ENCODE measurements at places on chromosomes 4 and X.

DNA sequence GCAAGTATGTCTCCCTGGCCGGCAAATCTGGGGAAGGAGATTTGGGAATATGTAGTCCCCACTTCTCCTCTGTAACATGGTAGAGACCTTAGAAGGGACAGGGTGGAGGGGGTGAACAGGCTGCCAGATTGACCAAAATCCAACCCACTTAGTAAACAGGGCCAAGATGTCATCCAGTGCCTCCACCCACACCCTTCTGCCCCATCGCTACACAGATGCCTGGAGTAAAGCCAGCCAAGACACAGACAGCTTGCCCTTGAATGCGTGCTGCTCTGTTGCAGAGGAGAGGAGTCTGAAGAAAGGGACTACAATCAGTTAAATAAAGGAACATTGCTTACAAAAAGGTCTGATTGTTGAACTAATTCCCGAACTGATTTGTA lies 160.1 kb upstream of the LDB2 start:
- DNase-seq: peak; percentile 63

- no peak for DNase-seq
Observed at GRCh38 chrX:27086237-27086636, 376.9 kb downstream of the PPP4R3C start.

DNA sequence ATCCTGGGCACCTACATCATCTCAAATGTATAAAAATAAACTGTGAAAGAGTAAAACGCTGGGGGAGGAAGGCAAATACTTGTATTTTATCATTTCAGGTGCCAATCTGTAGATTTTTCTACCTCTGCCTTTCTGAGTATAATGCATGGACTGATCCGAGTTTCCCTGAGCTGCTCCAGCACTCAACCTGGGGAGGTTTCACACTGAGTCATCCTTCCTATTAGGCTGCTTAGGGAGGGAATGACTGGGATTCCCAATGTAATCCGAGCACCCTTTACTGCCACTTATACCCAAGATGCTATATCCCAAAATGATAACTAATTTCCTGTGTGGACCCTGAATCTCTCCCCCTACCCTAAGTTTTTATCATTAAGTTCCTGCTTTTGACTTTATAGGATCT lies 126.6 kb downstream of the HNRNPD start:
- no peak for DNase-seq

DNA sequence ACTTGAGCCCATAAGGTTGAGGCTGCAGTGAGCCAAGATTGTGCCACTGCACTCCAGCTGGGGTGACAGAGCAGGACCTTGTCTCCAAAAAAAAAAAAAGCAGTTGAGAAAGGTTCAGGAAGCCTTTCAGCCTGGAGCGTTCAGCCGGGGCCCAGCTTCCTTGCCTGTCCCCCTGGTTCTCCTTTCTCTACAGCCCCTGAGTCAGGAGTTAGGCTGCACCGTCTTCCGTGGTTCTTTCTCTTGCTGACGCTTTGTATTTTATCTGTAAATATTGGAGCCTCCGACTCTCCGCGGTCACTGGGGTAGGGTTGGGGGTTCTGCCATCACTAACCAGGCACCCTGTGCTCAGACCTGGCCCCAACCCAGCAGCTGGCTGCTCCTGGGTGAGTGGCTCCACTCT lies 13.8 kb upstream of the UVSSA start:
- DNase-seq: no peak

DNA sequence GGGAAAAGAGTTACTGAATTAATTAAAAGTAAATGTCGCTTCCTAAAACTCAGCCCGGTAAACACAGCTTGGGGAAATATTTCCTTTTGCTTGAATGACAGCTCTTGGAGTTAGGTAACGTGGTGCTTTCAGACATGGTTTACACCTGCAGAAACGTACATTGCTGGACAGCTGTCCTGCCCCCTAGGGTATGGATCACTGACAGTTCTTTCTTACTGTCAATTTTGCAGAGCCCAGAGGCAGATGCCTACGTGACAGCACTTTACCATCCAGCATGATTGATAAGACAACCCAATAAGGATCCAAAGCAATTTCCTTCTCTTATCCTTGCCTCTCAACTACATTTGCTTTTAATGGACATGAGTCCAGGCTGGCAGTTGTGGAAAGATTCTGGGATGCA lies 334.5 kb downstream of the PACRGL start:
- no peak for DNase-seq

DNA sequence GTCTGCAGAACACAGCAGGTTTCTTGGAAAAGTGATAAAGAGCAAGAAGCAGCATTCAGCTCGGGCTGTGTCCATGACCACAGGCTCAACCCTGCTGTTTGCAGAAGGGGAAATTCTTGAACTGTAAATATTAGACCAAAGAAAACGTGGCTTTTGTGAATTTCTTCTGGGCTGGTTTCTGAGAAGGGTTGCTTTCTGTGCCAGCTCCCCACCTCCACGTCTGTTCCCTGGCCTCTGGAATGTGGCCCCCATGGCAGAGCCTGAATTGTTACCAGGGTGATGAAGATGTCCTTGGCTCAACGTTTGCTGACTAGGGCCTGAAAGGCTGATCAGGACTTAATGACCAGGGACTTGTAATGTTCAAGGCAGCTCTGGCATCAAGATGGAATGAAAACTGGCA lies 116.0 kb downstream of the CPEB2 start:
- DNase-seq: no peak

- no peak for DNase-seq
Observed at GRCh38 chr4:42410446-42410845, 13.2 kb downstream of the SHISA3 start.

DNA sequence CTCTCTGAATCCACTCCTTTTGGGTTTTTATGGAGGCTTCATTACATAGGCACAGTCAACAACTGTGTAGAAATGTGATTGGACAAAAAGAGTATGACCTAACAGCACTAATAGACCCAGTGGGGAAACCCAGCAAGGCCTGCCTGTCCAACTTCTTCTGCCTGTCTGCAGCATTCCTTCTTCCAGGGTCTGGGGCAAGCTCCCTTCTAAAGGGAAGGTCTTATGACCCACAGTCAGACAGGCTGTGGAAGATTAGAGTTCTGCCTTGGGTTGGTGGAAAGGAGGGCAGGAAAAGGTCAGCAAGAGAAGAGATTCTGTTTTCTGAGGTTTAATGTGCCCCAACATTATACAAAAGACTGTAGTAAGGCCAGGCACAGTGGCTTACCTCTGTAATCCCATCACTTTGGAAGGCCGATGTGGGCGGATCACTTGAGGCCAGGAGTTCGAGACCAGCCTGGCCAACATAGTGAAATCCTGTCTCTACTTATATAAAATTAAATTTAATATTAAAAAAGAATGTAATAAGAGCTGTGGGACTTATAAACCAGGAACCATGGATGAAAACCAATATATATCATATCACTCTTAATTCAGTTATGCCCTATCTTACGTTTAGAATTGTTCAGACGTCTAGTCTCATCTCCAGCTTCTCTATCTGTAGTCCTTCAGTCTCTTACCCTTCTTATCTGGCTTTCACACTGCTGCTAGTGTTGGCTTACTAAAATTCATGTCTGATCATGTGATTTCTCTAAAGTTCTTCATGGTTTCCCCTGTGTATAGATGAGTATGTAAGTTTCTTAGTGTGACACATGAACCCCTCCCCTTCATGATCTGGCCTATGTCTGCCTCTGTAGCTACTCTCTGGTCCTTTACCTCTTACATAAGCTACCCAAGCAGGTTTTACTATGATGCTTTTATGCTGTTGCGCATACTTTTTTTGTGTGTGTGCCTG lies 6.2 kb downstream of the CLCN3 start:
- DNase-seq: no peak

GRCh38 chr4:11616856-11617255 lies 188.2 kb upstream of the HS3ST1 start:
- no peak for DNase-seq

GRCh38 chr4:106201373-106201772 lies 114.6 kb downstream of the TBCK start:
- DNase-seq: peak; percentile 33

- no peak for DNase-seq
Observed at GRCh38 chr4:124804041-124804440, 91.5 kb upstream of the ANKRD50 start.

DNA sequence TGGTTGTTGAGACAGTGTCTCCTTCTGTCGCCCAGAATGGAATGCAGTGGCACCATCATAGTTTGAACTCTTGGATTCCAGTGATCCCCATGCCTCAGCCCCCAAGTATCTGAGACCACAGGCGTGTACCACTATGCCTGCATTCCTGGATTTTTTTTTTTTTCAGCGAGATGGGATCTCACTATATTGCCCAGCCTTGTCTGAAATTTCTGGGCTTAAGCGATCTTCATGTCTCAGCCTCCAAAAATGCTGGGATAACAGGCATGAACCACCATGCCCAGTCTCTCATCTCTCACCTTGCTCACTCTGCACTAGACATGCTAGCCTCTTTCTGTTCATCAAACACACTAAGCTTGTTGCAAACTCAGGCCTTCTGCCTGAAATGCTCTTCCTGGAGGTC lies 104.1 kb downstream of the UBE2K start:
- no peak for DNase-seq

DNA sequence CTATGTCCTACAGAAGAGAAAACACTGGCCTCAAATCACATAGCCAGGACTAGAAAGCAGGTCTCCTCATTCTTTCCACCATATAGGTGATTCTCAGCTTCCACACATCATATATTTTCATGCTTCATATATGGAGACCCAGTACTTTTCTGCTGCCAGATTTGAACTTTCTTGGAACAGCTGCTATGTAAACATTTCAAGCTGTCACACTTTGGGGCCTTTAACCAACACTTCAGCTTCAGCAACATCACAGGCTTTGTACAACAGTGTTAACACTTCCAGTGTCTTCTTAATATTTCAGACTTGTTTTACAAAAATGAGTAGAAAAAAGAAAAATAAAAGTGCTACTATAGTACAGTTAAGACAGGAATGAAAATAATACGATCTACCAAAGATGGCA lies 12.6 kb downstream of the SH3RF1 start:
- no peak for DNase-seq

- DNase-seq: no peak
Observed at GRCh38 chr4:83228231-83228630, 56.4 kb downstream of the COQ2 start.

- no peak for DNase-seq
Observed at GRCh38 chrX:94936722-94937121, 1262.7 kb downstream of the FAM133A start.

GRCh38 chrX:102745857-102746584 lies 25.5 kb downstream of the GPRASP3 start:
- peak; percentile 55 for DNase-seq

GRCh38 chrX:47297874-47298273 lies 65.1 kb downstream of the USP11 start:
- DNase-seq: no peak

GRCh38 chr4:90069151-90069550 lies 58.0 kb upstream of the CCSER1 start:
- no peak for DNase-seq

- DNase-seq: no peak
Observed at GRCh38 chrX:11131146-11131545, 20.0 kb downstream of the HCCS start.

- DNase-seq: peak; percentile 66
Observed at GRCh38 chr4:39976945-39977488, 694 bp downstream of the PDS5A start.

GRCh38 chr4:155705664-155706063 lies 39.0 kb downstream of the GUCY1A1 start:
- peak; percentile 4 for DNase-seq

GRCh38 chr4:128606173-128606572 lies 203.3 kb upstream of the JADE1 start:
- DNase-seq: peak; percentile 18

DNA sequence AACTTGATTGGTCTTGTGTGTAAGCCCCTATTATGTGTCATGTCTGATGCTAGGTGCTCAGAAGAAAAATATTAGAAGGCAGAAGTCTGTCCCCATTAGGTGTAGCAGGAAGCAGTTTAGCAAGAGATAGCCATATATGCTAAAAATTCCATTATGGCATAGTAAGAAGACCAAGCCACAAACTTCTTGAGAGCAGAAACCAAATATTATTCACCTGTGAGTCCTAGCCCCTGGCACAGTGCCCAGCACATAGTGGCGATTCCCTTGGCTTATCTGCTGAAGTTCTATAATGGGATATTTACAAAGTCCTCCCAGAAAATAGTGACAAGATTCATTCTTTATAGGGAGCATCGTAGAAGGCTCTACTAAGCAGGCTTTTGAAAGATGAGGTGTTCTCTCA lies 174.4 kb downstream of the RAB28 start:
- DNase-seq: no peak

DNA sequence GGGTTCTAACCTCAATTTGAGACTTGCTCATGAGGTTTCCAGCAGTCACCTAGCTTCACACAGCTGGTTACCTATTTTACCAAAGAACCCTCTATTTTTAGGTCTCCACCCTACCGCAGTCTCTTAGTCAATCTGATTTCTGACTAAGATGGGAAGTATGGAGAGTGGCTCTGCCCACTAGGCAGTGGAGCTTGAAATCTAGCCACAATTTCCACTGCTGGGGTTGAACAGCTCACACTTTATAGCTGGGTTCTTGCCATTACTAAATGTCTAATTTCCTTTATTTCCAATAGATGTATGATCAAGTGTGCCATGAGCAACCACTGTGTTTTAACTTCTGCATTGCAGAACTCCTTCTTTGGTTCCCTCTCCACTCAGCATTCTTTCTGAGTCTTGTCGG lies 43.1 kb downstream of the GASK1B start:
- peak; percentile 13 for DNase-seq

DNA sequence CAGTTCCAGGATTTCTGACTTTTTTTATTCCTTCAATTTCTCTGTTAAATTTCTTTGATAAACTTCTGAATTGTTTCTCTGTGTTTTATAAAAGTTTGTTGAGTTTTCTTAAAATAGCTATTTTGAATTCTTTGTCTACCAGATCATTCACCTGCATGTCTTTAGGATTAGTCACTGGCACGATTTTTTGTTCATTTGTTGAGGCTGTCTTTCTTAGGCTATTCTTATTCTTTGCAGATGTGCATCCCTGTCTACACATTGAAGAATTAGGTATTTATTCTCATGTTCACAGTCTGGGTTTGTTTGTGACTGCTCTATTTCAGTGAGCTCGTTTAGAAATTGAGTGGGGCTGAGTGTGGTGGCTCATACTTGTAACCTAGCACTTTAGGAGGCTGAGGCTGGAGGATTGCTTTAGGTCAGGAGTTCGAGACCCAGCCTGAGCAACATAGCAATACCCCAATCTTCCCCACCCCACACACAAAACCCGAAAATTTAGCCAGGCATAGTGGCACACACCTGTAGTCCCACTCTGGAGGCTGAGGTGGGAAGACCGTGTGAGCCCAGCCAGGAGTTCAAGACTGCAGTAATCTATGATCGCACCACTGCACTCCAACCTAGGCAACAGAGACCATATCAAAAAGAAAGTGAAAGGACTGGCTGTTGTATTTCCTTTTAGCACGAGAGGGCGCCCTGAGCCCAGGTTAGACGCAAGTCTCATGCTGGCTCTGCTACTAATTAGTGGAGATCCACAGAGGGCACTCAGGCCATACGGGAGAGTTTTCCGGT lies 42.0 kb downstream of the F8 start:
- DNase-seq: peak; percentile 68

GRCh38 chr4:3221996-3222395 lies 27.0 kb upstream of the MSANTD1 start:
- DNase-seq: no peak

DNA sequence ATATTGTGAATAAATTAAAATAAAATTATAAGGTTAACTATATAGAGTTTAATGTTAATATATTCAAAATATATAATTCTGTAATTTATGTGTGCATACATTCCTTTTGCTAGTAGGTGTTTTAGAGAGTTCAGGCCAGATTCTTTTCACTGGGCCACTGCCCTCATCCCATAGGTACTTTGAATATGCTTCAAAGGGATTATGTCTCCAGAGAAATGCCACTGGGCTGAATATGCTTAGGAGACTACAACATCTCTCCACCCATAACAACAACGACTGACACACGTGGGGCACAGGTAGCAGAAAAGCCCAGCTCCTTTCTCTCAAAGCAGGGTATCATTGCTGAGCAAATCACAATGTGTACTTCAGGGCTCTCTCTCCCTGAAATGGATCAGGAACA lies 290.9 kb upstream of the TACR3 start:
- no peak for DNase-seq
